ENCODE measurements at places on chromosomes 6 and 20.

DNA sequence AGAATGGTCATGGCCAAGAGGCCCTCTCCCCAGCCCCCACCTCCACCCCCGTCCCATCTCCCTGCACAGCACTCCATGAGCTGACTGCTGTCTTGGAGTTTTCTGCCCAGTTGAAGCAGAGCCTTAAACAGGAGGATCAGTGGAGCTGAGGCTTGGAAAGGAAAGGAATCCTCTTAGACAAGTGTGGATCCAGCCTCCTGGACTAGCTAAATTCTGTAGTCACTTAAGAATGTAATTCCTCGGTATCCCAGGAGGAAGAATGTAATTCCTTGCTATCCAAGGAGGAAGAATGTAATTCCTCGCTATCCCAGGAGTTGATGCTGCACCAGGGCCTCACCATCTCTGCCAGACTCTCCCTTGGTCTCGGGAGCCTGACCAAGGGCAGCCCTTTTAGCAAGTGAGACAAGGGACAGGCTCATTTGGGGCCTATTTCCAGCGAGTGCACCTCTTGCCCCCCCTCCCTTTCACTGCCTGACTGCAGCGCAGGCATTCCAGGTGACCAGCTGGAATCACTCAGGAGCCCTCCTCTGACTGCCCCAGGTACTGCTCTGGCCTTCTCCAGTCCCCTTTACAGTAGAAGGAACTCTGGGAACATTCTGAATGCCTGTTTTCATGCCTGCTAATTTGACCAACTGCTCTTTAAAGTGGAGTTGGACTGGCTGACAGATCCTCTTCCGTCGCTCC is 76.2 kb downstream of the TCP11 start:
- DNase-seq = no peak

DNA sequence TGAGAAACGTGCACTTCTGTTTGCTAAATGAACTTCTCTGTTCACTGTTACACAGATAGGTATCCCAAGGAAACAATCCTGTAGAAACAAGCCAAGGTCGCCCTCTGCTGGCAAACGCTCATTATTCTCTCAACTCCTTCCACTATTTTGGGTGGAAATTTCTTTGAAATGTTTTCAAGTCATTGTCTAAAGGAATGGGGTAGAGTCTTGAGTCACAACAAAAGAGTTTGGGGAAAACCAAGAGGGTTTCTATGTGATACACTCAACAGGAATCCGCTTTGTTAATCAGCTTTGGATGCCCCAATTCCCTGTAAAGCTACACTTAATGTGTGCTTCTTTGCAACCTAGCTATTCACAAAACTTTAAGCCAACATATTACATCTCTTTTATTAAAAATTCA is 4.6 kb upstream of the RAE1 start:
- DNase-seq = peak; percentile 49

- no peak for DNase-seq
Measured at GRCh38 chr6:79305020-79305419, 70.5 kb upstream of the HMGN3 start.

- DNase-seq = peak; percentile 10
Measured at GRCh38 chr20:14928083-14928482, 590.7 kb upstream of the FLRT3 start.

GRCh38 chr6:166157930-166158617 is 9.6 kb downstream of the TBXT start:
- DNase-seq = no peak

- DNase-seq = no peak
Measured at GRCh38 chr6:43395776-43396175, 26.3 kb upstream of the ZNF318 start.

GRCh38 chr20:29873946-29874345 is 1383.5 kb upstream of the DEFB115 start:
- peak; percentile 6 for DNase-seq

GRCh38 chr20:60999250-60999649 is 252.8 kb upstream of the CDH4 start:
- no peak for DNase-seq

DNA sequence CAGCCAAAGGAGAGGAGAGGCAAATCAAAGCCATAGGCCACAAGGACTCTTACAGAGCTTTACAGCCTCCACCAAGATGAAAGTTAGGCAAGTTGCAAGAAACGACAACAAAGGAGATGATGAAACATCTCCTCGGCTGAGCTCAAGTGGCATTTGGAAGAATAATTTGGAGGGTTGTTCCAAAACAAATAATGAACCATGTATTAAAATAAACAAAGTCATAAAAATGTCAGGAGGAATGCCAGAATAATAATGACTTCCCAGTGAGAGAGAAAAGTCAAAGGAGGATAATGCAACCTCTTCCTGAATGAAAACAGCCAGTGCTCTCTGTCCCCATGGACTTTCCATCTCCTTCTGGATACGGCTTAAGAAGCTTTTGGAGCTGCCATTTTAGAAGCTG is 371.4 kb upstream of the ID4 start:
- peak; percentile 61 for DNase-seq

- no peak for DNase-seq
Measured at GRCh38 chr6:41080621-41081020, 7.8 kb downstream of the NFYA start.

DNA sequence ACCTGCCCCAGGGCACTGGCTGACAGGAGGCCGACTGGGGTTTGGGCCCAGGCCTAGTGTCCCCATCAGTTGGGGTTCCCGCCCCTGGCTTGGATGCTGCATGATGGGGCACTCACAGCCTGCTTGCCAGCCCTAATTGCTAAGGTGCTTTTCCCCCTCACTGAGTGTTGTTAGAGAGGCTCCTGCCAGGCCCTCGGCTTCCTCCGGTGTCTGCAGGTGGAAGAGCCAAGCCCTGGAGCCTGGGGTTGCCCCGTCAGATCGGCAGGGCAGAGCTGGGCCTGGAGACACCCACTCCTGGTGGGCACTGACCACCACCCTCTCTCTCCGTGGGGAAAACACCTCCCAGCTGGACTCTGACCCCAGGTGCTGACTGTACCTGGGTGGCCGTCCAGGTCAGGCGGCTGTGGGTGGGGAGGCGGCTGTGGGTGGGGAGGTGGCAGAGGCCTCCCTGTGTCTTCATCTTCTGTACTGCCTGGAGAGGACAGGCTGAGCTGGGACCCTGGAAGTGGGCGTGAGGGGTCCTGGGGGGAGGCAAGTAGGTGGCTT is 6.0 kb upstream of the CABLES2 start:
- no peak for DNase-seq

DNA sequence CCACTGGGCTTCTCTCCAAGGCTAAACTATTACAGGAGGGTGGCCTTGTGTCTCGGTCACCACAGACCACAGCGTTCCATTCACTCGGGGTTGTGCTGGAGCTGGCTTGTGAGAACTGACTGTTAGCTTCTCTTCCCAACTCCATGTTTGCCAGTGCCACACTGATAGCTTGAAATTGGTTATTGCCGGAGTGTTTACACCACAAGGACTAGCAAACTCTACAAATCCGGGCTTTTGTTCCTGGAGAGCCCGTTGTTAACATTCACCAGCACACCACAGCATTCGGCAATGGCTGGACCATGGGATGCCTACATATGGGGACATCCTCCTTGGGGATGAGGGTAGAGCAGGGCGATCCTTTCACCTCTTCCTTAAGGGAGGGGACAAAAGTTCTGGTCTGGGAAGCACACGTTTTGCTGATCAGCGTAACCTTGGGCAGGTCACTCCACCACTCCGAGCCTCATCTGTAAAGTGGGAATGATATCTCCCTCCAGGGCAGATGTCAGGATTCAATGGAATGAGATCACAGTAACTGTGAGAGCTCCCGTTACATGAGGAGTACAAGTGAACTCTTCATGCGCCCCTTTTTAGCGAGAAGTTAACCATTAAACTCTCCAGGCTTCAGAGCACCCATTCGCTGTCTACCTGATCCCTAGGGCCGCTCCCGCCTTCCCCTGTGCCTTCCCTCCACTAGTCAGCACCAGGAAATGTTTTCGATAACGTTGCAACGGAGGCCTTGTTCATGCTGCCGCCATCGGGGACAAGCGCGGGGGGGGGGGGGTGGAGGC is 41.7 kb upstream of the TTPAL start:
- DNase-seq = no peak

DNA sequence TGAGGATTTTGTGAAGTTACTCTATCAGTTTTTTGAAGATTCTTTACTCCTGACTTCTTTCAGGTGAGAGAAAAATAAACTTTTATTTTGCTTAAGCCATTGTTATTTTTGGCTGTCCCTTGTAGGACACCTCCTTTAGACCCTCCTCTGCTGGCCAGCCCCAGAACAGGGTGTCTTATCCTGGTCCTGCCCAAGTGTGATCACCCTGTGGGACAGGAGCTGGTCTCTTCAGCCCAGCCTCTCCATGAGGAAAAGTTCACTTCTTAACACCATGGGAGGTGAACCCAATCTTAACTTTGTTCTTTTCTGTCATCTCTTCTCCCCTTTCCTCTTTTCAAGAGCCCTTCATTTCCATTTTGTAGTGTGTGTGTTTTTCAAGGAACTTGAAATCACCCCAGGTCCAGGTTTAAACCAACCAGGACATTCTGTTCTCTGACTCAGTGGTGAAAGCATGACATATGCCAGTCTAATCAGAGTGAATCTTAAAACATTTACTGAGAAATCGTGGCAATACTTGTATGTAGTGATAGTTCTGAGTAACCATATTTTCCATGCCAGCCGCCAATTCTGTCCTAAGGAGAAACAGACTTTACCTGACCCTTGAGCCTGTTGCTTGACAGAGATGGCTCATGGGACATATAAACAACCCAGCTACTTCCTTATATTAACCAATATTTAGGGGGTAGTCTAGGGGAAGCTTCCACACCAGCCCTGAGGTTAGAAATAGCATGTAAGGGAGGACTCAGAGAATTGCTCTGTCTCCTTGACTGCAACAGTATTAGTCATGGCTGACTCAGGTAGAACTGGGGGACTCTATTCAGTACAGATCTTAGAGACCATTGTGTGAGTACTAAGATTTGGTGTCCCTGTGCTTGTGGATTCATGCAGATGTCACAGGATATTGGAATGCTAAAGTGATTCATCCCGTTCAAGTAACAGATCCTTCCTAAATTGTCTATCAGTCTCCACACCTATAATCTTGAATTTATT is 48.8 kb downstream of the FLRT3 start:
- no peak for DNase-seq

- DNase-seq = no peak
Measured at GRCh38 chr6:124536157-124536841, 425.9 kb upstream of the RNF217 start.

DNA sequence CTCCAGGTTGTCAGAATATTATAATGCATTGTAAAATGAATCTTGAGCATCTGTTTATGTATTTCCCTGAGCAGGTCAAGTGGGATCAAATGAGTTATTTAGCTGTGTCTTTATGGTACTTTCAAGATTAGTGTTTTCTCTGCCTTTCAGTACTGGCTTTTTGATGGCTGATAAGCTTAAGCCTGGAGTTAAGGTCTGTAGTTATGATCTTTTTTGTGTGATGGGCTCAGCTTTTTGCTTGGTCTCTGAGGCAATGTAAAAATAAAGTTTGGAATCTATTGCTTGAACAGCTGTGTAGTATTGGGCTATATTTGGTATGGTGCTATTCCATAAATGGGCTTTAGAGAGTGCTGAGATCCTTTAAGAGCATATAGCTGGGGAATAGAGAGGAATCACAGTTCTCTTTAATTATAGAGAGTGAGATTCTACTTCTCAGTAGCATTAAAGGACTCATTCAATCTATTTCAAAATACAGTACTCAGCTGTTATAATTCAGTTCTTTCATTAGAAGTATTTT is 40.7 kb downstream of the ZNF451 start:
- no peak for DNase-seq

- no peak for DNase-seq
Measured at GRCh38 chr6:12939314-12939713, 222.7 kb downstream of the PHACTR1 start.

- no peak for DNase-seq
Measured at GRCh38 chr6:17418281-17419188, 25.1 kb downstream of the CAP2 start.

DNA sequence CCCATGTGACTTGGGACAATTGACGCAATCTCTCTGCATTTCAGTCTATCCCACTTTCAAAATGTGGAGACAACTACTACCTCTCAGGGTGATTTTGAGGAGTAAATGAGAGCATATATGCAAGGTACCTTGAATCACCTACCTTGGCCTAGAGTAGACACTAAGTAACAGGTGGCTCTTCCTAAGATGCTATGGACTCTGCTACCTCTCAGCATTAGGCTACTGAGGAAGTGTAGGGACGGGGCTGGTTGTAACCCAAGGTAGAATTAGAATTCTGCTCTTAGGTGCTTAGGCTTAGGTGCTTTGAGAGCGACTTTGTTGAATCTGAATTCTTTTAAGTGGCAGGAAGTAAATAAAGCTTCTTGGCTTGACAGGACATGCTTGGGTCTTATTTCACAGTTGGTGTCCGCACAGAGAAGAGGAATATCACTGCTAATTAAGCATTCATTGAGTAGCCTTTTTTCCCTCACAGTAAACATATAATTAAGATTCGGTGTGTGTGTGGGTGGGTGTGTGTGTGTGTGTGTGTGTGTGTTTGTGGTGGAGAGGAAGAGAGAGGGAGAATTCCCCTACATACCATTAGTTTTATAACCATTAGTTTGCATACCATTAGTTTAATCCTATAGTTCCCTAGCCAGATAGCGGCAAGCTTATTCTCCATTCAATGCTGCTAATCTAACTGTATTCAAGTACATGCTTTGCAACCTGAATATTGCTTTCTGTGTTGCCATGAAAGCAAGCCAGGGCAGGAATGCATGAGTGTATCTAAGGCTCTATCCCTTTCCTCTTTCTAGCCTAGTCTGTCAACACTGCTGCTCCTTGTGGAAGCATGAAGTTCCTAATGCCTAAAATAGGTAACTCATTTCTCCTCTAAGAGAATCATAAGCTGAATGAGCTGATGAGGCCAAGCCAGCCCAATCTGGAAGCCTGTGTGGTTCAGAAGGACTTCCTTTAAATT is 112.5 kb downstream of the IPCEF1 start:
- DNase-seq = no peak

- no peak for DNase-seq
Measured at GRCh38 chr6:114084327-114084890, 113.5 kb upstream of the HDAC2 start.

- no peak for DNase-seq
Measured at GRCh38 chr6:39363280-39363679, 40.8 kb upstream of the KCNK16 start.

- DNase-seq = no peak
Measured at GRCh38 chr6:130252527-130253237, 29.9 kb upstream of the SAMD3 start.

DNA sequence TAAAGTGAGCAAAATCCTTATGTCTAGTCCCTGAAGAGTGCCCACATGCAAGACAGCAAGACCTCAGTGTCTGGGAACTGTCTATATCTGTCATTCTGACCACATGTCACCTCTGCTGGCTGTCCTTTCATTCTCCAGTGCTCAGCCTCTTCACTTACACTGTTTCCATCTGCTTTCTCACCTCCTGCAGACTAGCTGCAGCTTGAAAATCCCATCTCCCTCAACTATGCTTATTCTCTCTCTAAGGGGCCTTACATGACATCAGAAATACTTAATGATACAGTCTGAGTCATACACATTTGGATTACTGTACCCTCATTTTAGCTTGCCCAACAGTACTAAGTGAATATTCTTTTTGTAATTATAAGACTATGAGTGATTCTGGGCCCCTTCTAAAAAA is 587.8 kb downstream of the EPM2A start:
- DNase-seq = no peak

- DNase-seq = no peak
Measured at GRCh38 chr6:127784468-127784867, 116.4 kb downstream of the THEMIS start.
